ENCODE measurements at places on chromosomes 13 and 19.

- DNase-seq: no peak
These were observed 356.1 kb upstream of the SLITRK1 start for GRCh38 chr13:84238381-84238780.

DNA sequence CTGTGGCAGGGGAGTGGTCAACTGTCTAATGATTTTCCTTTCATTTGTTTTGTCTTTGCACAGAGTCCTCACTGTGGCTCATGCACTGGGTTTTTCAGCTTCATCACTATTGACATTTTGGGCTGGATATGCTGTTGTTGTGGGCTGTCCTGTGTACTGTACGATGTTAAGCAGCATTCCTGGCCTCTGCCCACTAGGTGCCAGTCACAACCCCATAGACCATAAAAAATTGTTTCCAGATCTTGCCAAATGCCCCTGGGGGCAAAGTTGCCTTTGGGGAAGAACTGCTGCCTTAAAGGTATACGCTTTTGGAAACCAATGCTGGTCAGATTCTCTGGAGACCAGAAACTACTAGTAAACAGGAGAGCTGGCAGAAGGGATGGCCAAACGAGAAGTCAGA is 310.4 kb downstream of the SPRY2 start:
- peak; percentile 42 for DNase-seq

DNA sequence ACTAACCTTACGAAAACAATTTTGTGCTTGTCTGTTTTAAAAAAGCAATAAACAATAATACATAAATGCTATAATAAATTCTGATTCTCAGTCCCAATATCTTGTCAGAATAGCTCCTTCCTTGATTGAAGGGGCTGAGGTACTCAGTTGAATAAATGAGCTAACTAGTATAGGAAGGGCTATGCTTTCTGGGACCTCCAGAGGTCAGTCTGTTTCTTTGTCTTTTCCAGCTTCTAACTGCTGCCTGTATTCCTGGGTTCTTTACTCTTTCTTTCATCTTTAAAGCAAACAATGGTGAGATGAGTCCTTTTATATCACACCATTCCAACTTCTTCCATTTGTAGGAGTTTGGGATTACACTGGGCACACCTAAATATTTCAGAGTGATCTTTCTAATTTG is 1297.0 kb upstream of the ATXN8OS start:
- DNase-seq: peak; percentile 6

- no peak for DNase-seq
These were observed 42.2 kb upstream of the RCBTB2 start for GRCh38 chr13:48575031-48575430.

- no peak for DNase-seq
These were observed 20.7 kb upstream of the KLF5 start for GRCh38 chr13:73038064-73038463.

GRCh38 chr13:21949818-21950429 is 279.1 kb downstream of the FGF9 start:
- DNase-seq: no peak

- DNase-seq: no peak
These were observed 76.9 kb downstream of the TNFSF13B start for GRCh38 chr13:108346376-108346775.

- DNase-seq: no peak
These were observed 188.8 kb upstream of the SPRY2 start for GRCh38 chr13:80529734-80530133.

DNA sequence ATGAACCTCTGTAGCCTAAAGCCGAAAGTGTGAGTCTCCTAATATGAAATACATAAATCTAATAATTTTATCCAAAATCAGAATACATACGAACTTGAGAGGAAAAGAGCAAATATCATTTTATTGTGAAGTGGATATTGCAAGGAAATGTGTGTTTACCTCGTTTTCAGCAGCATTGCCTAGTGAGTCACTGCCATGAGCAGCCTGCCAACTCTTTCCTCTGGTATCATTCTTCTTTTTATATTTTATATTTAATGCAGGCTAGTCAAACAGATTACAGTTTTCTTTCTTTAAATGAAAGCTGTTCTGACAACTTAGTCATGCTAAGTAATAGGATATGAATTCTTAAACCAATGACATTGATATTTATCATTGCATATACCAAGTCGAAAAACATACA is 44.2 kb downstream of the EDNRB start:
- no peak for DNase-seq

- no peak for DNase-seq
These were observed 1351.3 kb downstream of the EFNB2 start for GRCh38 chr13:105184201-105184600.

- DNase-seq: no peak
These were observed 95.9 kb downstream of the SLC7A1 start for GRCh38 chr13:29499506-29500165.

- DNase-seq: no peak
These were observed 156.9 kb downstream of the DLEU7 start for GRCh38 chr13:50686551-50686950.

DNA sequence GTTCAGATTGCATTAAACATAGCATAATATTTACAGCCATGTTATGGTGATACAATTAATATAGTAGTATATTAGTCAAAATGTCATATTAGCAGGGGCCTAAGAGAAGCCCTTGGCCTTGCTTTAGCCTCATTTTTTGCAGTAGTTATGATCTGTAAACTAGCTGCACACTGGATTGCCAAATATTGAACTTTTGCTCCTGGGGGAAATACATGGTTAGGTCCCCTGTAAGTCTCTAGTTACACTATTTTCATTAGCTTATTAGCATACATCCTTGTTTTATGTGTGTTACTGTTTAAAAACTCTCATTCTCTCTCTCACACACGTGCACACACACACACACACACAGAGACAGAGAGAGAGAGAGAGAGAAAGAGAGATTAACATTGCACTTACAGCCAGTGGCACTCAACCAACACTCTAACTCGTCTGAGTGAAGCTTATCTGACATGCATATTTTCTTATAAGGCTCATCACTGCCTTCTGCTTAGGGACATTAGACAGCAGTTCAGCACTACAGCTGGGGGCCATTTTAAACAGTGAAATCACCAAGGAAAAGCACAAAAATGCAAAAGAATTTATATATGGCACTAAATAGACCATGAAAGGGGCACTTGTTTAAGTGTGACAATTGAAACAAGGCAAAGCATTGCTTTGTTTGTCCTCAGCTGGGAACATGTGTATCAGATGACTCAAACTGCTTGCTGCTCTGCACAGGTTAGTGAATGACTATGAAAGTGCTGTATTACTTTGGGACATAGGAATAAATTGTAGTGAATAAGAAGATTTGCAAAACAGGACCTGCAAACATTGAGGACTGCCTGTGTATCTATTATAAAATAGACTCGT is 278.7 kb downstream of the GPC6 start:
- no peak for DNase-seq

GRCh38 chr13:59774491-59774971 is 389.2 kb downstream of the DIAPH3 start:
- no peak for DNase-seq

- peak; percentile 88 for DNase-seq
These were observed 4.0 kb upstream of the ZNF628 start for GRCh38 chr19:55472463-55472862.

DNA sequence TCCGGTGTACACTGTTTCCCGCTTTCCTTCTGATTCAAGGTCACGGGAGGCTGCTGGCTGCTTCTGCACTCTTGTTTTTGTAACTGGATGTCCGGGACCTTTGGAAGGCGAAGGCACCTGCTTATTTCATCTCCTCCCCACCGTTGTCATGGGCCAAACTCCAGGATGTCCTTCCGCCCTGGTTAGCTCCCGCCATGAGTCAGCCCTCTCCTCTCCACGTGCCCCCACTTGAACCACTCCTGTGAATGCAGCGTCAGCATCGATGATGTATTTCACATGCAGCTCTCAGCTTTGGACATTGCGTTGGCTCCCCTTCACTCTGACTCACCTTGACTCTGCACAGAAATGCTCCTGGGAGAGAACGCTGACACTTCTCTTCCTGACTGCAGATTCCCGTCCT is 5.5 kb upstream of the GALP start:
- DNase-seq: peak; percentile 89

DNA sequence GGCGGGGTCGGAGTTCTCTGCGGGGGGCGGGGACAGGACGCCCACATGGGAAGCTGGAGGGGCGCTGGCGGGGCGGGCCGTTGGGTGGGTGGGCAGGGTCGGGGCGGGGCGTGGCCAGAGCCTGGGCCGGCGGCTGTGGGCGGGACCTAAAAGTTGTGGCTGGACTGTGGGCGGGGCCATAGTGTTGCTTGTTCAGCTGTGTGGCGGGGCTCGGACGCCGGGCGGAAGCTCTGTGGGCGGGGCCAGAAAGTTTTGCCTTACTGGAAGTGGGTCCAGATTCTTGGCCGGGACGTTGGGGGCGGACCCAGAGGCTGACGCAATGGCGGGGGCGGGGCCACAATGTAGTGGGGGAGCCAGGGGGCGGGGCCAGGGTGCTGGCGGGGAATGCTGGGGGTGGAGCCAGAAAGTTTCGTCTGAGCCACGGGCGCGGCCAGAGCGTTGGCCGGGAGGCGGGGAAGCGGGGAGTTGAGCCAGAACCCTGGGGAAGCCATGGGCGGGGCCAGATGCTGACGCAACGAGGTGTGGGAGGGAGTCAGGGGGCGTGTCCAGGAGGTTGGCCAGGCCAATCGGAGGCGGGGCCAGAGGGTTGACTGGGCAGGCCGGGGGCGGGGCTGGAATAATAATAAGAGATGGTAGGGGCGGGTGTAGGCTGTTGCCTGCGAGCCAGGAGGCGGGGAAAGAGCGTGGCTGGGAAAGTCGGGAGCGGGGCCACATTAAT is 527 bp downstream of the CCDC9 start:
- DNase-seq: peak; percentile 96

DNA sequence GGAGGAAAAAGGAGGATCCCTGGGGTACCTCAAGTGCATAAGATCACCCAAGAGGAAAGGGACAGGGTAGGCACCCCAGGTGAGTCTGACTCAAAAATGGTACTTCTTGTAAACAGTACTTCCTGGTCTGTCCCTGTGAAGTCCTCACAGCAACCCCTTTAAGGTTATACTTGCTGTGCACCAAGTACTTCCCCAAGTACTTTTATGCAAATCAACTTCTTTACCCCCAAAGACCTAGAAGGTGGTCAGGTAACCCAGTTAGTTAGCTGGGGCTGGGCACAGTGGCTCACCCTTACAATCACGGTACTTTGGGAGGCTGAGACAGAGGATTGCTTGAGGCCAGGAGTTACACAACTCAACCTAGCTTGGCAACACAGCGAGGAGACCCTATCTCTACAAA is 2.5 kb downstream of the CALR start:
- no peak for DNase-seq

DNA sequence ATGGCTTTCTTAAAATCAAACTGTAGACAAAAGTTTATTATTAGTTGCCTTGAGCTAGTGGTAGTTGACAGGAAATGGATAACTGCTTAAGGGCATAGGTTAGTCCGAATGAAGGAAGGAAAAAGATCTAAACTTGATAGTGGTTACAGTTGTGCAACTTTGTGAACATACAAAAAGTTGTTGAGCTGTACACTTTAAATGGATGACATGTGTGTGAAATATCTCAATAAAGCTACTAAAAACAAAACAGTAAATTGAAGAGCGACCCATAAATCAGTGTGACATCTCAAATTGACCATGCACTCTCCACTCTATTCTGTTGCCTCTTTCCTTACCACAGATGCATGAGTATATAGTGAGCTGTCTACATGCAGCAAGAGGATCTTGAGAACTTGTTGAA is 1757.8 kb downstream of the PCDH9 start:
- no peak for DNase-seq

DNA sequence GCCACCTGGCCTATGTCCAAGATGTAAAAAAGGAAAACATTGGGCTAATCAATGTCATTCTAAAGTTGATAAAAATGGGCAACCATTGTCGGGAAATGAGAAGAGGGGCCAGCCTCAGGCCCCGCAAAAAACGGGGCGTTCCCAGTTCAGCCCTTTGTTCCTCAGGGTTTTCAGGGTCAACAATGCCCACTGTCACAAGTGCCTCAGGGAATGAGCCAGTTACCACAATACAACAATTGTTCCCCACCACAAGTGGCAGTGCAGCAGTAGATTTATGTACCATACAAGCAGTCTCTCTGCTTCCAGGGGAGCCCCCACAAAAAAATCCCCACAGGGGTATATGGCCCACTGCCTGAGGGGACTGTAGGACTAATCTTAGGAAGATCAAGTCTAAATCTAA is 112.5 kb downstream of the ZNF486 start:
- DNase-seq: no peak

DNA sequence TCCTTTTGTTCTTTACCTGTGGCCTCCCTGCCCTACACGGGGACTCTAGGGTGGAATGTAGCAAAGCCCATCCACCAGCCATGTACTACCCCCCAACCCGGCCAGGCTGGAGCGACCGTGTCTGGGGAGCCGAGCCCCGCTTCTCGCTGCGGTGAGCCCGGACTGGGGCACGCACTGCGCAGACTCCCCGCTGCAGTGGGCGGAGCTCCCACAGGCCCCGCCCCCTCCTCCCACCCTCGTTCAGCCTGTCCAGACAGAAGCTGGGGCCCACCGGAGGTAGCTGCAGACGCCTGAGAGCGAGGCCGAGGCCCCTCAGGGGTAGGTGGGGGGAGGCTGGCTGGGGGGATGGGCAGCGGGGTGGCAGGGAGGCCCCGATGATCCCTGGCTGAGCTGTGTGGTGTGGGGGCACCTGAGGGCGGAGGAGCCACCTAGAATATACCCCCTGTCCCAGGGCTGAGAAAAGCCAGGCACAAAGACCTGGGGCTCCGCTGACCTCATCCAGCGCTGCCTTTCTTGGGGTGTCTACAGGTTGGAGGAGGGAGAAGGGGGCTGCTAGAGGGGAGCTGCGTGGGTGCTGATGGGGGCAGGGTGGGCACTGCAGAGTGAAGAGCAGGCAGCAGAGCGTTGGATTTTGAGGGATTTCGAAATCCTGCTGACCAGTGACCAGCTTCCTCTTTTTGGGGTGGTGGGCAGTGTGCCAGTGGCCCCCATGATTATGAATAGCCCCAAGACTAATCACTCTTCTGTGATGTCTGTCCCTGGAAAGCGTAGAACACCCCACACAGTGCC is 17.3 kb downstream of the PLD3 start:
- DNase-seq: peak; percentile 61

GRCh38 chr13:112724788-112725345 is 35.0 kb downstream of the ATP11A start:
- DNase-seq: no peak

GRCh38 chr13:97246596-97247158 is 24.5 kb downstream of the MBNL2 start:
- DNase-seq: no peak

DNA sequence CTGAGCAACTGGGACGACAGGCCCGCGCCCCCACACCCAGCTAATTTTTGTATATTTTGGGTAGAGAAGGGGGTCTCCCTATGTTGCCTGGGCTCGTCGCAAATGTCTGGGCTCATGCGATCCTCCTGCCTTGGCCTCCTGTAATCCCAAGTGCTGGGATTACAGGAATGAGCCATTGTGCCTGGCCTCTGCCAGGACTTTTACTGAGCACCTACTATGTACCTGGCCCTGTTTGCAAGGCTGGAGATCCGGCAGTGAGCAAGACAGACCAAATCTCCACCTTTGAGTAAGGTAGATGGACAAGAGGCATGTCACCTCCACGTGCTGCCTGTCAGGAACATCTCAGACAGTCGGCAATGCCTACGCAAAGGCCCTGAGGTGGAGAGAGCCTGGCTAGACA is 6.9 kb downstream of the FKBP8 start:
- DNase-seq: no peak
